ENCODE measurements at places on chromosomes 3 and 15.

GRCh38 chr3:141057946-141058800 lies 7.0 kb downstream of the SPSB4 start:
- no peak for DNase-seq

DNA sequence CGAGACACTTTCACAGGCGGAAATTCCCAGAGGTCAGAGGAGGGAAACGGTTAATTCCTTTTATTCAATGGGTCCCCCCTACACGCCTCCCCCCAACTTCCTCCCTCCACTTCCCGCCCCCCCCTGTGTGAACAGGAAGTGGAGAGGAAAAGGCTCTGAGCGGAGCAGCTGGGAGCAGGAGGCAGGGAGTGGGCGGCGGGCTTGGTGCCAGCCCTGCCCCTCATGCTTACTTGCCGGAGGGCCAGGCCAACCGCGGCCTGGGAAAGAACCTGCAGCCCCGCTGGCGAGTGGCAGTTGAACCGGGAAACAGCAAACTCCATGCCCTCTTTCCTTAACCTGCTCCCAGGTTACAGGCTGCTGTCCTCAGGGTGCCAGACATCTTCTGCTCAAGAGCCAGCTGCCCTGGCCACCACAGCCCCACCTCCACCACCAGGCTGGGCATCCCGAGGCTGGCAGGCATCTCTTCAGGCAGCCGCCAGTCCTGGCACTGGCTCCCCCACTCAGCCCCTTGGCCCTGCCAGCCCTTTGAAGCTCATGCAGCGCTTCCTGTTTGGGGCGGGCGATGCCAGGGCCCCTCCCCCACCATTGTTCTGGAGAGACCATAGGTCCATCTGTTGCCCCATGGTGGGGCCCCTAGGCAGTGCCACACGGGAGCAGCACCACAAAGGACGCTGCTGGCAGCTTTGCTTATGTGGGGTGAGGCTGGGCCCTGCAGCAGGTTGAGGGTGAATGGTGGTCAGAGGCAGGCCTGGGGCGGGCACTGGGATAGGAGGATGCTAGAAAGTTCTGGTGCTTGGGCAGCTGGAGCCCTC lies 12.9 kb downstream of the VPS18 start:
- peak; percentile 51 for DNase-seq

- no peak for DNase-seq
Measured at GRCh38 chr15:70396807-70397206, 299.1 kb upstream of the TLE3 start.

GRCh38 chr15:39285071-39285470 lies 295.8 kb upstream of the THBS1 start:
- DNase-seq: peak; percentile 88

DNA sequence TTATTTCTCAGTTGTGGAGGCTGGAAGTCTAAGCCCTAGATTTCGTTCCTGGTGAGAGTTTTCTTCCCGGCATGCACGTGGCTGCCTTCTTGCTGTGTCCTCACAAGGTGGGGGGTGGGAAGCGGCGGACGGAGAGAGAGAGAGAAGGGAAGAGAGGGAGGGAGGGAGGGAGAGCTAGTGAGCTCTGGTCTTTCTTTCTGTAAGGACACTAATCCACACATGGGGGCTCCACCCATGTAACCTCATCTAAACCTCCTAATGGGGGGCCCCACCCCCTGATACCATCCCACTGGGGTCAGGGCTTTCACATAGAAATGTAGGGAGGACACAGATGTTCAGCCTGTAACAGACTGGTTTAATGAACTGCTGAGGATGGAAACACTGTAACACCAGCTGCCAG lies 7.3 kb downstream of the FBLN2 start:
- no peak for DNase-seq

GRCh38 chr3:134711284-134711683 lies 60.5 kb upstream of the KY start:
- peak; percentile 29 for DNase-seq

- DNase-seq: peak; percentile 95
Measured at GRCh38 chr3:58059349-58060321, 51.4 kb downstream of the FLNB start.

- DNase-seq: no peak
Measured at GRCh38 chr3:13653631-13654279, 104.8 kb downstream of the FBLN2 start.

DNA sequence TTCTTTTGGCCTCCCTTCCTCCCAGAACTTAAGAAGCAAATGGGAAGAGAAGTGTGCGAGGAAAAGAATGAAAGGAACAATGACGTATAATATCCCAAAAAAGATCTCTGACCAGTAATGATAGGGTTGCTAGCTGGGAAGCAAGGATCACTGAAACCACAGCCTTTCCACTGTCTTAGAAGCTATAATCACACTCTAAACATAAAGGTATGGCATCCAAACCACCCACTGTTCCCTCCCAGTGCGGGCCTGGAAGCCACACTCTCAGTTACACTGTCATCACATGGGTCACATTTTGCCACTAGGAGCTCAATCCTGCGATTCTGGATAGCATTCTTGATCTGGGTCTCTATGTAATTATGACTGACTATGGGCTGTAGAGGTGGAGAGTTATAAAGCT lies 131.6 kb upstream of the HACD2 start:
- no peak for DNase-seq

- no peak for DNase-seq
Measured at GRCh38 chr3:61733000-61733399, 171.6 kb downstream of the PTPRG start.

DNA sequence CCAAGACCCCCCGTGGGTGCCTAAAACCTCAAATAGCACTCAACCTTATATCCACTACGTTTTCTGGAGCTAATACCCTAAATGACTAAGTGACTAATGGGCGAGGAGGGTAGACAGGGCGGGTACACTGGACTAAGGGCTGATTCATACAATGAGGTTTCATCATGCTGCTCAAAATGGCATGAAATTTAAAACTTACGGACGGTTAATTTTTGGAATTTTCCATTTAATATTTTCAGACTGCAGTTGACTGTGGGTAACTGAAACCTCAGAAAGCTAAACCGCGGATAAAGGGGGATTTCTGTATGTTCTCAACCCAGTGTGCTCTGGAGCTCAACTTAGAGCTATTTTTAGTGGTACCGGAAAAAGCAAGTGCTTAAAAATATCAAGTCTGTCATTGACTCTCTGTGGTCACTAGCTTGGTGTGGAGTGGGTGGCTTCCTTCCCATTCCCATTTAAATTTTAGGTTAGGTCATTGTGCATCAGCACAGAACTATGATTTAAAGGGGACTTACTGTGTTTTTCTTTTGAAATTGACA lies 72.9 kb downstream of the LRRC28 start:
- DNase-seq: peak; percentile 95

DNA sequence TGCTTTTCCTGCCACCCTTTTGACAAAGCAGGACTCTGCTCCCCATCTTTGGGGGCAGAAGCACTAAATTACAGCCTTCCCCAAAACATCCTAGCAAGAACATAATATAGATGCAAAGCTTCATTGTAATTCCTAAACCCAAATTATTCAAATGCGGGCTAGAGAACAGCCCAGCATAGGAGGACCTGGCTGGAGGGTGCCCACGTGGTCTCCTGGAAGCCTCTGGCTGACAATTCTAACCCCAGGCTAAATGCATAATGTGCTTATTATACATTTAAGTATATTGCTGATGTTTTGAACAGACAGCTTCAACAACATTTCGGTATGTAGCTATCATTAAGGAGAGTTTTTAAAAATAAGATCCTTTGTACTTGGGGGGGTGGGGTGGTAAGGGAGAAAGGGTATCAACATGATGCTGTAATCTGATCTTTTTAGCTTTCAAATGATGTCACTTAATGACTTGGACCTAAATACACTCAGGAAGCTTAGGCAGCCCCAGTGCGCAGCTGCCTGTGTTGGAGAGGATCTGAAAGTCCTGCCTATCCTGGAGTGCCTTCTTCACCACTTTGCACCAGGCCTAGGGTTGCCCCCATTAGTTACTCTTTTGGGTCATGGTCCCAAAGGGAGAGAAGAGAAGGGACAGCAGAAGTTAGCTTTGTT lies 57.2 kb upstream of the USP3 start:
- no peak for DNase-seq

- peak; percentile 3 for DNase-seq
Measured at GRCh38 chr15:44394062-44394461, 33.4 kb upstream of the CTDSPL2 start.

- no peak for DNase-seq
Measured at GRCh38 chr3:65425880-65426279, 612.8 kb downstream of the MAGI1 start.

GRCh38 chr3:188331166-188331565 lies 177.2 kb downstream of the LPP start:
- DNase-seq: no peak

DNA sequence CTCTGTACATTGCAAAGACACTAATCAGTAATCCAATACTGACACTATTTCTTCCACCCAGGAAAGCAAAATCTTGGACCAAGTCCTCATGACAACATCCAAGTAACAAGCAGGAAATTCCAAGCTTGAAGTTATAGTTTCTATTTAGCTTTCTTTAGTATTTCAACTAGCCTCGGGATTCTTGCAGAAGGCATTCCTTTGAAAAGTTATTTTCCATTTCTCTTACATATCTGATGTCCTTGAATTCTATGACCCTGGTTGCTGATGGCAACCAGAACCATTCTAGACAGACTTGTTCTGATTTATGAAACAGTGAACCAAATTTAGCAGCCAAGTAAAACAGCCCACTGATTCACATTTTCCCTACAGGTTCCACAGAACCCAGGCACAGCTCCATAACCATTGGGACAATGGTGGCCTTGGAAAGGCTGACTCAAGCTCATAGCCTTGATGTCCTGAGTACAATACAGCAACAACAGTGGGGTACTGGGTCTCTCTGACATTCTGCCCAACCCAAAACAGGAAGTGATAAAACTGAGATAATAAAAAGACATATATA lies 26.5 kb downstream of the P3H2 start:
- peak; percentile 84 for DNase-seq

- DNase-seq: no peak
Measured at GRCh38 chr3:148866261-148866660, 1.2 kb downstream of the CPA3 start.

- no peak for DNase-seq
Measured at GRCh38 chr3:125213946-125214542, 1.5 kb upstream of the SLC12A8 start.

- DNase-seq: peak; percentile 45
Measured at GRCh38 chr15:31327669-31328427, 1.2 kb downstream of the KLF13 start.

- no peak for DNase-seq
Measured at GRCh38 chr15:44676676-44677075, 13.2 kb upstream of the SPG11 start.

- peak; percentile 87 for DNase-seq
Measured at GRCh38 chr3:107429320-107430181, 52.3 kb downstream of the CCDC54 start.

- peak; percentile 31 for DNase-seq
Measured at GRCh38 chr15:58988006-58988785, 733 bp downstream of the RNF111 start.
